ENCODE measurements at places on chromosomes 13 and 19.

DNA sequence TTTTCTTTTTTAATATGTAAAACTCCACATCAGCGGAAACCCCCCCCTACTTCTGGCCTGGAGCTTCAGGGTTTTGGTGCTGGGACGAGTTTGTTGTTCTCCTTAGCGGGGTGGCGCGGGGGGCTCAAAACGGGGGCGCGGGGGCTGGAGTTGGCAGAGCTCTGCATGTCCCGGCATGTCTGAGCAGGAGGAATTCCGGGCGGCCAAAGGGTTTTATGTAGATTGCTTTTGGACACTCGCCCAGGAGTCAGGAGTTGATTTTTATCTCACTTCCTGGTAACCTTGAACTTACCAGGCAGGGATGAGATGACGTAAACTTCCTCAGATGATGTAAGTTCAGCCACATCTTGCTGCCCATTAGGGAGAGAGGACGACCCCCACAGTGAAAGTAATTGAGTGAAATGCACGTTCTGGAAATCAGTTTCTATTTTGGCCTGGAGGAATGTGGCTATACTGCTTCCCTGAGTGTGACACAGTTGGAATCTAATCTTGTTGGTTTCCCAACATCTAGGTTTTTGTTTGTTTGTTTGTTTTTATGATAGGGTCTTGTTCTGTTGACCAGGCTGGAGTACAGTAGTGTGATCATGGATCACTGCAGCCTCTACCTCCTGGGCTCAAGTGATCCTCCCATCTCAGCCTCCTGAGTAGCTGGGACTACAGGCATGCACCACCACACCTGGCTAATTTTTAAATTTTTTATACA is 21.0 kb upstream of the GDF15 start:
- no peak for DNase-seq

DNA sequence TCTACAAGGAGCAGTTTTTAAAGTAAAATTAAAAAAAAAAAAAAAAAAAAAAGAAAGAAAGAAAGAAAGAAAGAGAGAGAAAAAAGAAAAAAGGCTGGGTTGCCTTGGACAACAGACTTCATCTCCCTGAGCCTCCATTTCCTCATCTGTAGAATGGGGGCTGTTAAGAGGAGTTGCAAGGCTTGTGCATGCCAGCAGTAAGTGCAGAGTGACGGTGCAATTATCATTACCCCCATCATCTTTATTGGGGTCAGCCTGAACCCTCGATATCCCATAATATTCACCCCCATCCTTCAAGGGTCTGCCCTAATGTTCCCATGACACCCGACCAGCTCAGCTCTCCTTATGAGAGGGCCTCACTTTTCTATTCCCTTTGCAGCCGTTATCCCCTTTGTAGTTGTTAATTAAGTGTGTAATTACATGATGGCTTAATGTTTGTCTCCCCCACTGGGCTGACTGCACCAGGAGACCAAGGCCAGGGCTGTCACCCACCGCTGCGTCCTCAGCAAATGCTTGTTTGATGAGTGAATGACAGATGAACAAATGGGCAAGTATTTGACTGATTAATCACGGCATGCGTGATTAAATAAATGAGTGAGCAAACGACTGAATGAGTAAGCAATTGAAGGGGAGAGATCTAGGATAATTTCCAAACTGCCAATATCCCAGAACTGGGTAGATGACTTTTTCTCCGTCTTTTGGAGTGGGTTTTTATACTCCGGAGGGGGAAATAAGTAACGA is 10.1 kb downstream of the FOSB start:
- no peak for DNase-seq

- DNase-seq, result no peak
These were observed 55.8 kb upstream of the NBEA start for GRCh38 chr13:34886121-34886875.

GRCh38 chr13:113915012-113915763 is 51.3 kb upstream of the GAS6 start:
- DNase-seq, result no peak

- no peak for DNase-seq
These were observed 6.4 kb downstream of the EPN1 start for GRCh38 chr19:55681131-55682092.

DNA sequence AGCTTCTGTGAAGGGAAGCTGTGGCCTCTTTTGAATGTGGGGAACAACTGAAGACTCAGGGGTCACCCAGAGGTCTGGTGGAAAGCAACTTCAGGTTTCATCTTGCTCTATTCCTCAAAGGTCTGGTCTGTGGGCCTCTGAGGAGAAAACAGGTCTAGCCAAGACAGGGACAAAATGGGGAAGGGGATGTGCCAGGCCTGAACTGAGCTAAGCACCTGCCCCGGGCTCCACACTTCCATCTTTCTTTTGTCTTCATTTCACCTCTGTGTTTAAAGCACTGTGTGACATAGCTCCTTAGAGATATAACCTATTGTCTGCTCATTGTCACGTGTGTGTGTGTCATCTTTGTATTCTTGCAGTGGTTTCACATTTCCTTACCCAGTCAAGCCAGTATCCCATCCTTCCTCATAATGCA is 19.9 kb upstream of the GDF15 start:
- DNase-seq, result no peak

DNA sequence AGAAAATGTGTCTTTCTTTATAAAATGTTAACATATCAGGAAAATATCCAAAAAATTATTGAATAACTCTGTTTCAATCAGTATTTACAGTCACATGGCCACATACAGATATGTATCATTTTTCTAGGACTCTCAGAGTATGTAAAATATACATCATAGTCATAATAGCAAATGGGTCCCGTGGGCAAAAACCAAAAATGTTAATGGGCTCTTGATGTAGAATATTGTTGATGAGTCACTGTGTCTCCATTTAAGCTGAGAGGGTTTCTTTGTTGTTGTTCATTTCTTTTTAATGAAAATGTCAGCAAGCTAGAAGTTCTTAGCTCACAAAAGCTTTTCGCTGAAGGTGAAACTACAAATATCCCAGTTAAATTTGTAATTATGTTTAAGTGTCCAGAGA is 1713.1 kb upstream of the PCDH20 start:
- DNase-seq, result no peak

- no peak for DNase-seq
These were observed 4.1 kb downstream of the ZSWIM9 start for GRCh38 chr19:48174445-48175030.

GRCh38 chr19:1861599-1862031 is 1.8 kb downstream of the KLF16 start:
- no peak for DNase-seq

- DNase-seq, result no peak
These were observed 13.0 kb upstream of the ALOX5AP start for GRCh38 chr13:30722361-30722760.

DNA sequence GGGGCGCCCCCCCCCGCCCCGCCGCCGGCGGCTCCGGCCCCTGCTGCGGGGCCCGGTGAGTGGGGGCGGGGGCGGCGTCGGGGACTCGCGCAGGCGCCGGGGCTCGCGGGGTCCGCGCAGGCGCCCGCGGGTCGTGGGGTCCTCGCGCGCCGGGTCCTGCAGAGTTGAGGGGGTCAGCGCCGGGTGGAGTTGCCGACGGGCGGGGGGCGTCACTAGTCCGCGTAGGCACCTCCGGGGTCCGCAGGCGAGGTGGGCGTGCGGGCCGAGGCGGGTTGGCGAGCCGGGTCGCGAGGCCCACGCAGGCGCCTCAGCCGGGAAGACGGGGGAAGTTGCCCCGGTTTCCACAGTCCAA is 365 bp downstream of the PPP6R1 start:
- DNase-seq, result peak; percentile 40

DNA sequence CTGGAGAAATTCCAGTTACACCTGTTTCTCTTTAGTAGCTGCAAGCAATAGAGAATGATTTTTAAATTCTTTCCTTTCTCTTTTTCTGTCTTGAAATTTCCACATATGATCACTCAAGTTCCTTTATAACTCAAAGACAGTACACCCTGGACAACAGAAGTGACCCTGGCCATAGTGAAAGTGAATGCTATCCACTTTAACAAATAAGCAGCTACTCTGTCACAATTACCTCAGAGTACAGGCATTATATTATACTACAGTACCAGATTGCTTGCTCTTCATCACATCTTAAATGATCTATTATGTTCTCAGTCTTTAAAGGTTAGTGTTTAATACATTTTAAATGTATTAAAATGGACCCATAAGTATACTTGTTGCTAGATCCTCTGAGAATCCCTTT is 136.2 kb downstream of the KLF12 start:
- DNase-seq, result no peak

GRCh38 chr13:84400706-84401105 is 518.4 kb upstream of the SLITRK1 start:
- no peak for DNase-seq

DNA sequence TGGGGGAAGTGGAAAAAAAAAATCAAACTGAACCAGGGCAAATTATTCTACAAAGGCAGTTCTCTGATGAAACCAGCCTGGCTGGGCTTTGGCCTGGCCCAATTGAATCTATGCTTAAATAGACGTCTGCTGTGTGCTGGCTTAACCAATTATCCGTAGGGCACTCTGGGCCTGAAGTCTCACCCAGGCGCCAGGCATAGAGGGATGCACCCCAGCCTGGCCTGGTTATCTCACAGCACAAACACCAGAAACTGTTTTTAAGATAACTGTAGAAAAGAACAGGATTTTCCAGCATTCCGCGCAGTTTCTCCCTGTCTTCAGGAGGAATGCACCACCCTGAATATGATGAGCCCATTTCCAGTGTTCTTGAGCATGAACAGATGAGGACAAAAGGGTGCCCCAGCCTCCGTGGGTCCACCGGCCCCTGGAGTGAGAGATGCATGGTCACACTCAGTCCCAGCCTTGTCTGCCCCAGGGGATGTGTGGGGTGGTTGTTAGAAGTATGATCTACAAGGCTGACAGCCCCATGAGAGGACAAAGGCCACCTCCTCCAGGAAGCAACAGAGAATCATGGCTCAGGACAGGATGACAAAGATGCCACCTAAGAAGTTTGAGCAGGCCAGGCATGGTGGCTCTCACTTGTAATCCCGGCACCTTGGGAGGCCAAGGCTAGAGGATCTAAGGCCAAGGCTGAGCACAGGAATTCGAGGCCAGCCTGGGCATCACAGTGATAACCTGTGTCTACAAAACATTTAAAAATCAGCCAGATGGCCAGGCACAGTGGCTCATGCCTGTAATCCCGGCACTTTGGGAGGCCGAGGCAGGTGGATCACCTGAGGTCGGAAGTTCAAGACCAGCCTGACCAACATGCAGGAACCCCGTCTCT is 50.2 kb downstream of the PEPD start:
- DNase-seq, result no peak

GRCh38 chr19:10037809-10038208 is 24.5 kb downstream of the RDH8 start:
- DNase-seq, result no peak

- DNase-seq, result no peak
These were observed 28.7 kb downstream of the ANKRD10 start for GRCh38 chr13:110885966-110886869.

DNA sequence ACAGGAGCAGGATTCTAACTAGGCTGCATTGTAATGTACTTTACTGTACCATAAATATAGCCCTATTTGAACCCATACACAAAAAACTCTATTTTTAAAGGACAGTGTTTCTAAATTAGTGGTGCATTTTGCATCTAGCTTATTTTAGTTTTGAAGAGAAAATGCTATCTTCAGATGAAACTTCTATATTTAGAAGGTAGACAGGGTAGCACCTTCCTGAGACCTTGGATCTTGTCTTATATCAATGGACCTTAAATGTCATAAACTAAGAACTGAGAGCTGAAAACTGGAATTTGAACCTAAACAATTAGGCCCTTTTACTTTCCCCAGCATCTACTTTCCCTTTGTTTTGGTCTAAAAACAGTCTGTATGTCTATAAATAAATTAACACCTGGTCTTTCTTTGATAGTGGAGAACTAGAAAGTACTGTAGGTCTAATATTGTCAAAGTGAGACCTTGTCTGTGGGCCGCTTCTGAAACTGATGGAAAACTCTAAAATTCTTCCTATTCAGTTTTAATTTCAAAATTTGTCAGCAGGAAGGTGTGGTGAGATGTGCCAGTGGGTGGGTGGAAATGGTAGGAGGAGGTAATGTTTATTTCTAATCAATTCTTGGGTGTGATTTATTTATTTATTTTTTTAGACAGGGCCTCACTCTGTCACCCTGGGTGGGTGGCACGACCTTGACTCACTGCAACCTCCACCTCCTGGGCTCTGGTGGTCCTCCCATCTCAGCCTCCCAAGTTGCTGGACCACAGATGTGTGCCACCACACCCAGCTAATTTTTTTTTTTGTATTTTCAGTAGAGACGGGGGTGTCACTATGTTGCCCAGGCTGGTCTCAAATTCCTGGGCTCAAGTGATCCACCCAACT is 10.1 kb downstream of the COG3 start:
- DNase-seq, result peak; percentile 13

DNA sequence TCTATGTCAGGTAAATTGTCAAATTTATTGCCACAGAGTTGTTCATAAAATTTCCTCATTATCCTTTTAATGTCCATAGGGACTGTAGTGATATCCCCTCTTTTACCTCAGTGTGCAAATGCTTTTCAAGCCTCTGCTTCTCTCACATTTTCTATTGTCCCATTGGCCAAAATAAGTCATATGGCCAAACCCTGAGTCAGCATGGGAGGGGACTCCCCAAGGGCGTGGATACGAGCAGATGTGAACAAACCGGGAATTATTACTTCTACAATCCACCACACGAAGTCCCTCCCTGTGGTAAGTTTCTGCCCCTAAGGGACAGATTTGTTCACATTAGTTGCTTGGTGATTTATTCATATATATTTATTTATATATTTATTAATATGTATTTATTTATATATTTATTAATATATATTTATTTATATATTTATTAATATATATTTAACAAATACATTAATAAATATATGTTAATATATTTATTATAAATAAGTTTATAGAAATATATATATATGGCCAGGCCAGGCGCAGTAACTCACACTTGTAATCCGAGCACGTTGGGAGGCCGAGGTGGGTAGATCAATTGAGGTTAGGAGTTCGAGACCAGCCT is 20.1 kb upstream of the CAMSAP3 start:
- DNase-seq, result no peak

GRCh38 chr13:113949546-113949945 is 24.3 kb downstream of the C13orf46 start:
- DNase-seq, result no peak

All from activated CD4-positive, alpha-beta T cell treated with anti-CD3 and anti-CD28 coated beads, Interleukin-2, Interleukin-6, amounts not matched to agents 100 ng/mL and 50 ng/mL, durations not matched to agents 16 hours and 8 hours (primary cell).